Skin of body (tissue), 3 donors: ENCODE measurements at places on chromosomes 4 and X. TPM values are rescaled to one million over a fixed set of nuclear protein-coding genes. Genes with fewer than 3 reads are reported as not detected.

ATP8A1 gene
- total RNA-seq: 13.2 TPM

SLIT2 gene
- total RNA-seq: 40.4 TPM

TBX22 gene
- not detected for total RNA-seq

SMIM31 gene
- total RNA-seq: not detected

CFAP97 gene
- total RNA-seq: 27.7 TPM

REPS2 gene
- 6.9 TPM for total RNA-seq

KCNIP4 gene
- total RNA-seq: 2.8 TPM

KLHL34 gene
- total RNA-seq: 0.59 TPM

MAGEE1 gene
- total RNA-seq: 2.0 TPM

ARX gene
- total RNA-seq: 0.10 TPM

PDCL2 gene
- not detected for total RNA-seq

NAP1L2 gene
- total RNA-seq: 1.3 TPM

MXRA5 gene
- total RNA-seq: 30.7 TPM

XK gene
- total RNA-seq: 5.9 TPM

ZAR1 gene
- 0.20 TPM for total RNA-seq

COX18 gene
- 12.5 TPM for total RNA-seq

TGIF2LX gene
- not detected for total RNA-seq

NWD2 gene
- 0.30 TPM for total RNA-seq

CSAG2 gene
- not detected for total RNA-seq

APLN gene
- 2.4 TPM for total RNA-seq

HSFX4 gene
- total RNA-seq: not detected

ETDB gene
- not detected for total RNA-seq

KLHL4 gene
- 3.2 TPM for total RNA-seq

OPRPN gene
- not detected for total RNA-seq

PRR27 gene
- total RNA-seq: not detected

VCX3A gene
- not detected for total RNA-seq

MAGEB6B gene
- total RNA-seq: not detected

NAT8L gene
- 1.2 TPM for total RNA-seq

APELA gene
- 0.69 TPM for total RNA-seq

NPNT gene
- total RNA-seq: 30.7 TPM

ZNF827 gene
- total RNA-seq: 15.6 TPM

CT45A10 gene
- total RNA-seq: not detected

UGT2B11 gene
- not detected for total RNA-seq

PWWP3B gene
- 5.7 TPM for total RNA-seq

CT45A7 gene
- not detected for total RNA-seq

ADGRG4 gene
- total RNA-seq: not detected

VCX3B gene
- not detected for total RNA-seq

MAMLD1 gene
- 2.1 TPM for total RNA-seq

PRMT9 gene
- 14.2 TPM for total RNA-seq

ZBED1 gene
- 25.1 TPM for total RNA-seq

HSD17B13 gene
- 0.20 TPM for total RNA-seq

CT47B1 gene
- not detected for total RNA-seq

CFAP299 gene
- not detected for total RNA-seq

WDR17 gene
- total RNA-seq: 1.8 TPM

SLITRK2 gene
- total RNA-seq: 2.5 TPM

SHROOM3 gene
- total RNA-seq: 8.0 TPM

TMEM131L gene
- 32.2 TPM for total RNA-seq

TEC gene
- 5.5 TPM for total RNA-seq

P2RY4 gene
- total RNA-seq: 0.69 TPM

PPID gene
- 26.8 TPM for total RNA-seq

MAGEC1 gene
- not detected for total RNA-seq
